ENCODE measurements at places on chromosomes 11 and 22.

- no peak for DNase-seq
Observed at GRCh38 chr11:20821470-20821869, 152.1 kb downstream of the NELL1 start.

DNA sequence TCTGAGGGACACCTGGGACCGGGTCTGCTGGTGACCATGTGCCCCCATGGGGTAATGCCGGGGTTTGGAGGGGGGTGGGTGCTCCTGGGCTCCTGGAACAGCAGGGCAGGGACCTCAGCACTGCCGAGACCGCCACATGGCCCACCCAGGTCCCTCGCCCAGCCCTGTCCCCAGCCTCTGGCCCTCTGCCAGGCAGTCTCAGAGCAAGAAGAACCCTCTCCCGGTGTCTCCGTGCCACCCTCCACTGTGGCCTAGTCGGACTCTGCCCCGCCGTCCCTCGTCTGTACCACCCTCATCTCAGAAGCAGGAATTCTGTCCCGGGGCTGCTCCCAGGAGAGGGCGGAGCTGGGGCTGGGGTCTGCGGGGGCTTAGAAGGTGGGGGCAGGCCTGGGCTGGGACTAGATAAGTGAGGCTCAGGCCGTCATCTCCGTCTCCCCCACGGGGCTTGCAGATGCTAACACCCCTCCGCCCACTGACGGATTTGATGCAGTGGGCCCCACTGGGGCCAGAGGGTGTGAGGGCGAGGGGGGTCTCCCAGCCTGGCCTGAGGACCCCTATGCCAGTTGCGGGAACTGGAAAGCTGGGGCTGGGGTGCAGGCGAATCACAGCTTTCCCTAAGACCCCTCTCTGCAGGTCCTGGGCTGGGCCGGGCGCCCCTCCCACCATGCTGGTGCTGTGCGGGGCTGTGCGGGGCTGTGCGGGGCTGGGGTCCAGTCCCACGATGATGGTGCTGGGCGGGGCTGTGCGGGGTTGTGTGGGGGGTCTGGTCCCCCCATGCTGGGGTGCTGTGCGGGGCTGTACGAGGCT lies 1.1 kb downstream of the MUC5AC start:
- DNase-seq: no peak

- no peak for DNase-seq
Observed at GRCh38 chr22:26656891-26657851, at the start of gene MIAT. TSS of gene MIAT (plus strand) at chr22:26657588.

GRCh38 chr22:22674467-22674866 lies 30.1 kb downstream of the GGTLC2 start:
- no peak for DNase-seq

DNA sequence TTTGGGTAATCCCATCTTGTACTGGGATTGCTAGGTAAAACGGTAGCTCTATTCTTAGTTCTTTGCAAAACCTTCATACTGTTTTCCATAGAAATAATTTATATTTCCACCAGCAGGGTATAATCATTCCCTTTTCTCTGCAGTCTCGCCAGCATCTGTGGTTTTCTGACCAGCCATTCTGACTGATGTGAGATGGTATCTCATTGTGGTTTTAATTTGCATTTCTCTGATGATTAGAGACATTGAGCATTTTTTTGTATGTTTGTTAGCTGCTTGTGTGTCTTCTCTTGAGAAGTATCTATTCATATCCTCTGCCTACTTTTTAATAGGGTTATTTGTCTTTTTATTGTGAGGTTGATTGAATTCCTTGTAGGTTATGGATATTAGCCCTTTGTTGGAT lies 220.9 kb downstream of the PGR start:
- no peak for DNase-seq

Data from smooth muscle cell of the brain vasculature (primary cell).